ENCODE measurements at places on chromosomes 1 and 21.

GRCh38 chr21:43781846-43782245, 5.7 kb upstream of the CSTB start:
- no peak for DNase-seq

- no peak for DNase-seq
Observed at GRCh38 chr1:46940307-46940706, 969 bp downstream of the CYP4A11 start.

DNA sequence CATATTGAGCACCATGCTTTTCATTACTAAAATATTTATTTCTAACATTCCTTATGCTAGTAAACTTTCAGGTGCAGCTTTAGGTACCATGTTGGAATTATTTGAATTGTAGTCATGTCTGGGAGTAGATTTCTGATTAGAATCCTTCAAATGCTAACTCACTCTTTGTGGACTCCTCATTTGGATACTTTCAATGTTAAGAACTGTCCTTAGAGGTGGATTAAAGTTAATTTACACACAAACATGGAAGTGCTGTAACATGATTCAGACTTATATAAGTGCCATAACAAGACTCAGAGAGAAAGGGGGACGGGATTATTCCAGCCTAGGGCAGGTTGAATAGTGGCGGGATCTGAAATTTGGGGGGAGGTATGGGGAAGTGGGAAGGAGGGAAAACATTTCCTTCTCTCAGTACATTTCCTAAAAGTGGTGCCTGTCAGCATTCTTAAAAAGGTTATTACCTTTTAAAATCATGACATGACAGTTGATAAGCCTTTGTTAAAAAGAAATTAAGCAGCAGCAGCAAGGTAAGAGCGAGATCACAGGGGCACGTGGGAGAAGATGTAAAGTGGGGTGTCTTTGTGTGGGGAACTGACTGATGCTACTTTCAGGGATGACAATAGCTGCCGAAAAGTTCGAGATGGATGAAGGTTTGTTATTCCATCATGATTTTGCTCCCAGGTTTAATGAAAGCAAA, 44.4 kb downstream of the HHAT start:
- no peak for DNase-seq

- no peak for DNase-seq
Observed at GRCh38 chr1:33524586-33524985, 52.1 kb downstream of the ZSCAN20 start.

Measured in stimulated activated CD4-positive, alpha-beta T cell treated with anti-CD3 and anti-CD28 coated beads, Interleukin-1b, Interleukin-23, amount 100 ng/mL, for 1 hour (primary cell).